ENCODE measurements at places on chromosomes 3 and 15. TPM values are rescaled to one million over a fixed set of nuclear protein-coding genes. Genes with fewer than 3 reads are reported as not detected.

Gene PLIN1
- 0.10 TPM for total RNA-seq

Gene GOLGA6B
- total RNA-seq = not detected

Gene ASB7
- 17.9 TPM for total RNA-seq

Gene GJD2
- total RNA-seq = not detected

Gene DNAH12
- total RNA-seq = 0.07 TPM

Gene SPESP1
- not detected for total RNA-seq

Gene FBXO40
- not detected for total RNA-seq

Gene TIPIN
- total RNA-seq = 4.2 TPM

Gene RLBP1
- total RNA-seq = not detected

Gene ATP13A5
- not detected for total RNA-seq

Gene STARD5
- total RNA-seq = 4.6 TPM

Gene GP9
- 68.5 TPM for total RNA-seq

Gene C3orf22
- total RNA-seq = not detected

Gene FAM174B
- total RNA-seq = 4.3 TPM

Gene PPP2R3A
- 0.13 TPM for total RNA-seq

All from T-helper 17 cell (primary cell).